ENCODE measurements at places on chromosomes 3 and 15.

- DNase-seq: no peak
Measured at GRCh38 chr3:42229266-42229941, 36.6 kb downstream of the CCK start.

DNA sequence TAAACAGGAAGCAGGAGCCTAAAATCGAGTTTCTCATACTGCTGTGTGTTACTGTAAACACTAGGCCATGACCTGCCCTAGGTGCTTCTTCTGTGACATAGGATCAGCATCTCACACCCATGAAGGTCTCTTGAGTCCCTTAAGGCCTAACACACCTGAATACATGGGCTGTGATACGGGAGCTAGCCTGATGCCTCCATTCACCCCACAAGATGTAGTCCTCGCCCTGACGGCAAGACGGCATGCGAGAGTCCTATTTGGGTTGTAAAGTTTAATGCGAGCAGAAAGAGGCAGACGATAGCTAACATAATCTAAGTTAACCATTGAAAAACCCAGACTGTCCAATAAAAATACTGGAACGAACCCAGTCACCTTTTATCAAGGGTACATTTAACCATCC, 241.1 kb upstream of the ICE2 start:
- no peak for DNase-seq

DNA sequence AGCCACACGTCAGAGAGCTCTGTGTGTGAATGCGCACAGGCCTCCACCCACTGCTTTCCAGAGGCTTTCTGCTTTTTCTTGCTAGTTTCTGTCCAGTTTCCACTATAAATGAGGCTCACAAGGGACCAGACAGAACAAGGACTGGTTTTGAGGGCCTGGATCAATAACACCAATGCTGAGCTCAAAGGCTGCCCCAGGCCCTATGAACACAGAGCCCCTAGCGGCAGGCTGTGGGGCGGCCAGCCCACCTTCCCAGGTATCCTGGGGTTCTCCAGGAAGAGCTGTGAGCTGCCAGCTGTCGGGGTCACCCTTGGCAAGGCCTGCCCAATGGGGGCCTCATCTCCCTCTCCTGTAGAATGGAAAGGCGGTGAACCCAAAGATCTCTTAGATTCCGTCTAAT, 2.2 kb upstream of the ITIH3 start:
- no peak for DNase-seq

- no peak for DNase-seq
Measured at GRCh38 chr3:184680385-184681345, 31.2 kb downstream of the MAGEF1 start.

DNA sequence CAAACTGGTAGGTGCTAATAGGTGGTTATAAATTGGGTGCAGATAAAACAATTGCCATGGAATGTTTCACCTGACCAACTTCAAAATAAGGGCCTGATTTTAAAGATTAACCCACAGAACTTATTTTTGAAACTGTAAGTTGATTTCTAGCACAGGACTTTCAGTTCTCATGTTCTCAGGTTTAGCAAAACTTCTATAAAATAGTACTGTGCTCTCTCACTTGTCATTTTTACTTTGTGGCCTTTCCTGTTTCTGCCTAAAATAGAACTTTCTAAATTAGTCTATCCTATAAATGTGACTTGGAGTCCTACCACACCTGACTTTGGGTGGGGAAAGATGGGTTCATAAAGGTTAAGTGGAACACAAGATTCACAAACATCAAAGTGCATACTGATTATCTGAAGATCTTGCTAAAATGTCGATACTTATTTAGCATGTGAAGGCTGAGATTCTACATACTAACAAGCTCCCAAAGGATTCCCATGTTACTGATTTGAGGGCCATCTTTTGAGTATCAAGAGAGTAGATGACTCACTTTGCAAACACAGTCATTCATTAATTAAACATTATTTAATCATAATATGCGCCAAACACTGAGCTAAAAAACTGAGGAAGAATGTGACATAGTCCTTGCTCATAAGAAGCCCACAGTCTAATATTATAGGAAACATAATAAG, 38.6 kb downstream of the BTLA start:
- no peak for DNase-seq

DNA sequence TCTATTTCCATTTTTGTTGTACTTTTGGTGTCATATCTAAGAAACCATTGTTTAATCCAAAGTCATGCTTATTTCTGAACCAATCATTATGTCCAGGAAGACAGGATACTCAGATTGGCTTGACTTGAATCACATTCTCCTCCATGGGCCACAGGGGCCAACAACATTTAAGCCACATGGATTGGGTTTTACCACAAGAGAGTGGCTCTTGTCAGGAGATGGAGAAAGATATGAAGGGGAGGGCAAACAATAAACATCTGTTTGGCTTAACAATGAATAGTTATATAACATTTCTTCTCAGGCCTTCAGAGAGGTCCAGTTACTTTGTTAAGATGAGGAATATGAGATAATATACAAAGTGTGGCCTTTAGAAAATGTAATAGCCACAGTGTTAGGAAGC, 44.6 kb downstream of the GXYLT2 start:
- no peak for DNase-seq

- DNase-seq: no peak
Measured at GRCh38 chr3:149547954-149548668, 73.6 kb downstream of the TM4SF4 start.

- DNase-seq: no peak
Measured at GRCh38 chr3:40968666-40969065, 230.6 kb upstream of the CTNNB1 start.

- no peak for DNase-seq
Measured at GRCh38 chr3:96354742-96355141, 459.7 kb upstream of the EPHA6 start.

DNA sequence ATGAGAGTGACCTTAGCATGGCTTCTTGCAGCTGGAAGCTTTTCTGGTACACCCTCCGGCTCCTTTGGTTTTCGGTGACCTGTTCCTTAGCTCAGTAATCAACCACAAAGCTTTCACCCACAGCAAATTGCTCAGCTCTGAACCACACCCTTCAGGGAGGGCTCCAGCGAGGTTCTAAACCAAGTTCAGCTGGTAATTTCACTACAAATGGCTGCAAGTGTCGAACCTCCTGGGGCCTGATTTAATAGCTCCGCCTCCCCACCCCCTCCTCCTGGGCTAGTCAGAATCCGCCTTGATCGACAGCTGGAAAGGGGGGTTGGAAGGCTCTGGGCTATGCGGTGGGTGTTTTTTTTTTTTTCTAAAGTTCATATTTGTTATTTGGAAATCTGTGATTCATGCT, 150.9 kb upstream of the MCTP2 start:
- no peak for DNase-seq

DNA sequence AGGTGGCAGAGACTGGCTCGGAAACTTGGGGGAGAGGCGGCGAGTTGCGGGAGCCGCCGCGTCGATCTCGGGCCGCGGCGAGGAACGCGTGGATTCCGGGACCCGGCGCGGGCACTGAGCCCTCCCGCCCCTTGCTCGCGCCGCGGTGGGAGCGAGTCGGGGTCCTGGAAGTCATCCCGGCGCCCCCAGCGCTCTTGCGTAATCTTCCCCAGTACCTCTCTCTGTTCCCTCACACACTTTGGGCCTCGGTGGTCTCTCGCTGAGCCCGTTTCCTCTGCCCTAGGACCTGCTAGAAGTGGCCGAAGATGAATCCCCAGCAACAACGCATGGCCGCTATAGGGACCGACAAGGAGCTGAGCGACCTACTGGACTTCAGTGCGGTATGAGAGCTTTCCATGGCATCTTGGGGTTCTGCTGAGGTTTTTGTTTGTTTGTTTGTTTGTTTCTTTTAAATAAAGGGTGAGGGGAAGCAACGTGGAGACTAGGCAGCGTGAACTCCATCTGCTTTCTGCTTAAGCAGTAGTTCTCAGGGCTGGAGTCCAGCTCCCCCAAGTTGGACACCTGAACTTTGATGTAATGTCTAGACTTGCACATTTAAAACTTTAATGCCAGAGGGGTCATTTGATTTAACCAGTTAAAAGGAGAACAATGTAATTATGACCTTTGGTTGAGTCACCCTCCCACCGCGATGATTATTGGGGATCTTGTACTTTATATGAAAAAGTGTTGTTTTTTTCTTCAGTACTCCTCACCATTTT, 1.3 kb downstream of the TCF12 start:
- DNase-seq: peak; percentile 33

GRCh38 chr3:112623213-112623612, 17.7 kb downstream of the CCDC80 start:
- DNase-seq: no peak

GRCh38 chr3:51099794-51100535, 285.1 kb upstream of the MANF start:
- peak; percentile 32 for DNase-seq

Measured in NCI-H524 (cell line).